Activated CD4-positive, alpha-beta T cell treated with anti-CD3 and anti-CD28 coated beads, Interleukin-2, Interleukin-6, amounts not matched to agents 100 ng/mL and 50 ng/mL, durations not matched to agents 16 hours and 8 hours (primary cell): ENCODE measurements at places on chromosomes 3 and 15.

DNA sequence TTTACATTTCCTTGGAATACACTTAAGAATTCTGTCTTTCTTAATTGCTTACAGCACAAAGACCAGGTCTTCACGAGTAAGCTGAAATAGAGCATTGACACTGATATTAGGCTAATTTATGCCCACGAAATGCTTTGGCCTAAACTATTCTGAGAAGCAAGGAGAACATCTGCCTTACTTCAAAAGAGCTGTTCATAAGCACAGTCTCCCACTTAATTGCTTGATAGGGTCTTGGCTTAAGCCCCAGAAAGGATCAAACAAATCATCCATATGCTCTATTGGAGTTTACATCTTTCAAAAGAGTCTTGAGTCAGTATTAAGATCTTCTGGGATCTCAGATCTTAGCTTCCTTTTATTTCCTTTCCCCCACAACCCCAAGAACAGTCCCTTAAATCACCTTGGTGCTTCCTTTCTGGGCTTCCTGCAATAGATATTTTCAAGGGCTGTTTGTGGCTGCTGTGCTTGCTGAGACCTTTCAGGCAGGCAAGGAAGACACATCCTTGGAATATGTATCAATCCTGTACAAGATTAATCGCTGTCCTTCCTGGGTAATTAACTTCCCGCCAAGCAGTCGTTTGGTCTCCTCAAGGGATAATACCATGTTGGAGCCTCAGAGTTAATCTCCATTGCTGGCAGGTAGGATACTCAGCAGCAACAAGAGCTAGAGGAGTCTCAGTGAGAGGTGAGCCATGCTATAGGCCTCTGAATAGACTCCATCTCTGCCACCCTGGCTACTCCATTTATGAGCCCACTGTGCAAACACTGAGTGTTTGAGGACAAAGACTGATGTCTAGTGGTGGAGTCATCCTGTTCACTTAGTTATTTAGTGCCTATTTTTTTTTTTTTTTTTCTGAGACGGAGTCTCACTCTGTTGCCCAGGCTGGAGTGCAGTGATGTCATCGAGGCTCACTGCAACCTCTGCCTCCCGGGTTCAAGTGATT lies 37.1 kb downstream of the TMEM158 start:
- DNase-seq: no peak

DNA sequence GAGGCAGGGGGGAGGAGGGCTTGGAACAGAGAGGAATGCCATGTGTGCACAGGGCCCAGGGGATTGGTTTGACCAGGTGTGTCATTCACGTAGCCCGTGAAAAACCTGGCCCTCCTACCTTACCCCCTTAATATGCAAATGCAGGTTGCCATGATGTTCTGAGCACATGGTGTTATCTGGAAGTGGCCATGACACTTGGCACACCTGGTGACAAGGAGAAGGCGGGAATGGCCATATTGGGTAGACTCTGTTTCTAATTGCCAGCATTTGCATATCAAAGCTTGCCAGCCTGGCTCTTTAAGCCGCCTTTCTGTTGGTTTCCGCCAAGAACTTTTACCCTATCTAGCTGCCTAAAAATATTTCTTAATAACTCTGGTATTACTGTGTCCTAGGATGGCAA lies 202.1 kb upstream of the DPH6 start:
- DNase-seq: no peak

GRCh38 chr3:11853450-11853849 lies 6.8 kb upstream of the TAMM41 start:
- no peak for DNase-seq

GRCh38 chr15:28979208-28979841 lies 93.6 kb downstream of the APBA2 start:
- no peak for DNase-seq

- peak; percentile 70 for DNase-seq
Observed at GRCh38 chr3:58052373-58053273, 44.4 kb downstream of the FLNB start.

GRCh38 chr3:61601831-61602230 lies 40.5 kb downstream of the PTPRG start:
- no peak for DNase-seq

GRCh38 chr3:97763586-97764406 lies 762 bp upstream of the ARL6 start:
- no peak for DNase-seq

DNA sequence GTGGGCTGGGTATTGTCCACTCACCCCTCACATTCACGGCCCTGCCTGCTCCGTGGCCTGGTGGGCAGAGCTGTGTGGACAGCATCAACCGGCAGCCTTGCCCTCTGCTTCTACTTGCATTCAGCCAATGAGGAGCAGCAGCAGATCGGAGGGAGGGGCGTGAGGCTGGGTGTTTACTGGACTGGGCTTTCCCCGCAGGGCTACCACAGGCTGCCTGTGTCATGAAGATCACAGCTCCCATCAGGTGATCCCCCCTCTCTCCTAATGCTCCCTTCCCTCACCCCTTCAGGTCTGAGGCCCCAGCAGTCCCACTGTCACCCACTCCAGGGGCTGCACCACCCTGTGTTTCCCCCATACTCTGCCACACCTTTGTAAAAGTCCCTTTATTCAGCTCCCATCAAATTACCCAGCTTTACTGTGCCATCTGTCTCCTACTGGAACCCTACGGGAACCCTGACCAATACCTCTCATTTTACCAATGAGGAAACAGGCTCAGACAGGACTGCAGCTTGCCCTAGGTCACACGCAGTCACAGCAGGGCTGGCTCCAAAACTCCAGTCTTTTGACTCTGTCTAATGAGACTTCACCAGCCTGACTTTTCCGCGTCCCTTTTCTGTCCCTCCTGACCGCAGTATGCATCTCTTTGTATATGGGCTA lies 81.1 kb downstream of the MEGF11 start:
- no peak for DNase-seq

GRCh38 chr15:89947385-89947784 lies 34.6 kb upstream of the ARPIN start:
- no peak for DNase-seq

- no peak for DNase-seq
Observed at GRCh38 chr15:96087180-96087884, 243.2 kb upstream of the NR2F2 start.

- no peak for DNase-seq
Observed at GRCh38 chr3:30977592-30977991, 83.1 kb upstream of the GADL1 start.

- DNase-seq: no peak
Observed at GRCh38 chr15:99306694-99307338, 55.5 kb downstream of the LRRC28 start.

GRCh38 chr3:120348065-120348990 lies 826 bp downstream of the LRRC58 start:
- DNase-seq: peak; percentile 69

DNA sequence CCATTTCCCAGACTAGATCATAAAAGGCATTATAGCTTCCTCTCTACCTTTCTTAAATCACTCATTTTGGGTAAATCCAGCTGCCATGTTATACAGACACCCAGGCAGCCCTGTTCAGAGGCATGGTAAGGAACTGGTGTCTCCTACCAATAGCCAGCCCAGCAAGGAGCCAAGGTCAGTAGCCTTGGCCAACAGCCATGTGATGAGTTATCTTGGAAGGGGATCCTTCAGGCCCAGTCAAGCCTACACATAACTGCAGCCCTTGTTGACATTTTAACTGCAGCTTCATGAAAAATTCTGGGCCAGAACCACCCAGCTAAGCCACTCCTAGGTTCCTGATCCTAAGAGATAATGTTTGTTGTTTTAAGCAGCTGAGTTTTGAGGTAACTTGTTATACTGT lies 29.0 kb upstream of the ZMAT3 start:
- DNase-seq: no peak

DNA sequence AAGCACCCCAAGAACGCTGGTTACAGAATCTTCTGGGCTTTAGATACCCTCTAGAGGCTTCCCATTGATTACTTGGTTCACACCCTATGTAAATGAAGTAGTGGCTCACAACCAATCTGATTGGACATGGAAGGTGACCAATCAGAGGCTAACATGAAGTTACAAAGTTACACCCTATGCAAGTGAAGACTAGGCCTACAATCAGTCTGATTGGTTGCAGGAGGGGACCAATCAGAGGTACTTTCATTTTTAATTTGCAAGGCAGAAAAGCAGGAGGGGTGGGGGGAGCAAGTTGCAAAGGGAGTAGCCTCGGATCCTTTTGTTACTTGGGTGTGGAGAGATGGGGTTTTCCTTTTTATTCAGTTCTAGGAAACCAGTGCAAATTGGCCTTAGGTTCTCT lies 11.1 kb upstream of the RTP2 start:
- peak; percentile 42 for DNase-seq

GRCh38 chr3:124765197-124765840 lies 35.1 kb downstream of the UMPS start:
- DNase-seq: no peak

DNA sequence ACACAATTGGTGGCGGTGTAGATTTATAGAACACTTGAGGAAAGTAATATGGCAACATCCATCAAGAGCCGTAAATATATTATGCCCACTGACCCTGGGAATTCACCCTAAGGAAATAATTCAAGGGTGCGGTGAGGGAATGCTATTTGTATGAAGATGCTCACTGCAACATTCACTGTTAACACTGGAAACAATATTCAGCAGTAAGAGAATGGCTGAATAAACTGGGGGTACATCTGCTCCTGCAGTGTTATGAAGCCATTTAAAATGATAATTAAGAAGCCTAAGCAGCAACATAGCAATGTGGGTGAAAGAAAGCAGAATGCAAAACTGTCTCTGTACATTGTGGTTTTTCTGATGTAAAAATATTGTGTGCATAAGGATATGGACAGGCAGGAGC lies 87.6 kb downstream of the RAB11A start:
- no peak for DNase-seq

- no peak for DNase-seq
Observed at GRCh38 chr15:100670505-100671021, 68.2 kb downstream of the ASB7 start.

GRCh38 chr3:66035763-66036477 lies 2.8 kb downstream of the MAGI1 start:
- DNase-seq: no peak

GRCh38 chr3:10292505-10293419 lies at the start of gene GHRL:
Gene GHRL, minus strand, starts transcription at chr3:10292947. Its CDS starts 2,767 bp downstream, at chr3:10290180.
- no peak for DNase-seq

- DNase-seq: peak; percentile 91
Observed at GRCh38 chr15:38696109-38696727, 131.6 kb upstream of the RASGRP1 start.

DNA sequence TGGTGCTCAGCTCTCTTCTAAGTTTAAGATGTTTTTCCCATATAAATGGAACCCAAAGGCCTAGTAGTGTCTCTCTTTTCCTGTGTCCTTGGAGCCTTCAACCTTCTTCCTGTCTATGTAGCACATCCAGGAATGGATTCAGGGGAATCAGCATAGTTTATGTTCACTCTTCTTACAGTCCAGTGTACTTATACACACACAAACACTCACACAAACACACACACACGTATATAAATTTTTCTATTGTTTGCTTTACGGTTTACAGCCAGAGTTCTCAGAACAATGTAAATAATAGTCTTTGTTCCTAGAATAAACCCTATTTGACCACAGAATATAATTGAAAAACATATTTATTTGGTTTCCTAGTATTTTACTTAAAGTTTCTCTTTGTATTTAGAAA lies 36.9 kb downstream of the STAC start:
- no peak for DNase-seq

GRCh38 chr3:181683563-181683962 lies 28.2 kb upstream of the SOX2 start:
- no peak for DNase-seq

GRCh38 chr3:157078131-157078810 lies 81.7 kb downstream of the CCNL1 start:
- DNase-seq: no peak

GRCh38 chr3:190217081-190217480 lies 96.4 kb upstream of the P3H2 start:
- no peak for DNase-seq

GRCh38 chr15:52153900-52154895 lies 37.0 kb downstream of the GNB5 start:
- DNase-seq: no peak

DNA sequence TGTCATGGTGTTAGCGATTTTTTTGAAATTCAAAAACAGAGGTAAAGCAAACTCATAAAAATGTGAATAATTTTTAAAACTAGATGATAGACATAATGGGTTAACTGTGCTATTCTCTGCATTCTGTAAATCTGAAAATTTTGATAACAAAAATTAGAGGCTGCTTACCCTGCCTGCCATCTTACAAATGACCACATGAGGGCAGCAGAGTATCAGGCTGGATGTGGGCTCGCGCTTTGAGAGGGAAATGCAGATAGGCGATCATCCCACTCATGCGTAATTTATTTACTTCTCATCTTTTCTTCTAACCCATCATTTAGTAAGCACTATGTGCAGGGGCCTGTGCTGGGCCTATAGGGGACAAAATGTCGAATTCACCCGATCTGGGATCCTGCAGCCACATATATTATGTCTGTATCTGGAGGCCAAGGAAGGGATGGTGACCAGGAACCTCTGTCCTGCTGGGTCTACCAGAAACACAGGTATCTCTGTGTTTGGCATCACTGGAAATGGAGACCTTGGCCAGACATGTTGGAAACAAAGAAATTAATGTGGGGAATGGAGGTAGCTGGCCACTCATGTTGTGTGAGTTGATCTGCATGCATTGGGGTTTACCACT lies 7.8 kb upstream of the RAD18 start:
- peak; percentile 82 for DNase-seq

DNA sequence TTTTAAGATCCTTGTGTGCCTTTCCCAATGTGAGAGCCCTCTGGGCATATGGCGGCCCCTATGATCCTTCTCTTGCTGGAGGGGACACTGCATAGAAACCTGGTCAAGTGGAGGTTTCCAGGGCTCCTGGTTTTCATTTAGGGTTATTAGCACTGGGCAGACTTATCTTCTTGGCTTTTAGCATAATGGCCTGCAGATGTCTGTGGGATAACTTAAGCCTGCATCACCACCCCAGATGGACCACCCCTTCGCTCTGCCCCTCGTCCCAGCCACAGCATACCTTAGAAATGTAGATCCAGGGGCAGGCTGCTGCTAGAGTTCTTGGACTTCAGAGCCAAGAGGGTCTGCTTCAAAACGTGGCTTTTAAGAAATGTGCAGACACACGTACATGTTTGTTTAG lies 340.3 kb upstream of the CTDSPL start:
- DNase-seq: no peak

GRCh38 chr3:193743702-193744047 lies 150.7 kb downstream of the OPA1 start:
- DNase-seq: peak; percentile 12

- DNase-seq: no peak
Observed at GRCh38 chr15:63287109-63287508, 9.7 kb downstream of the APH1B start.

GRCh38 chr3:98038286-98038685 lies 3.2 kb upstream of the GABRR3 start:
- peak; percentile 52 for DNase-seq

GRCh38 chr3:177777699-177778098 lies 580.4 kb upstream of the TBL1XR1 start:
- peak; percentile 55 for DNase-seq

GRCh38 chr3:17558565-17558964 lies 183.9 kb downstream of the TBC1D5 start:
- DNase-seq: no peak
